Activated CD4-positive, alpha-beta T cell treated with anti-CD3 and anti-CD28 coated beads, Interleukin-2, amount 10 ng/mL, durations not matched to agents 7 days and 5 days (primary cell): ENCODE measurements at places on chromosomes 3 and 15.

DNA sequence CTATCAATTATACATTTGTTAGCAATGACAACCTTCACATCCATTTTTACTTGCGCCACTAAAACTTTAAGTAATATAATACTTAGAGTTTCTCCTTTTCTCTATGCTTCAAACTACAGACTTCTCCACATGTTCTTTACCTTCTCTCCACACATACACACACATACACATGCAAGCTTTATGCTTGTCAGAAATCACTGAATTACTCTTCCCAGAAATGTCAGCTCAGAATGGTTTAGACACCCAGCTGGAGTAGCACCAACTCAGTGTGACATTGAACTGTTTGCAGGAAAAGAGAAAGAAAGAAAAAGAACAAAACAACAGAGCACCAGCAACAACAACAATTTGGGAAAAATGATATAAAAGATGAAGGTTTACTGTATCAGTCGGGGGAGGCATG lies 20.9 kb downstream of the CBLB start:
- no peak for DNase-seq

- no peak for DNase-seq
These were observed 21.2 kb upstream of the SIAH2 start for GRCh38 chr3:150783920-150784746.

GRCh38 chr3:142628801-142629200 lies 32.6 kb downstream of the PLS1 start:
- DNase-seq, result no peak

DNA sequence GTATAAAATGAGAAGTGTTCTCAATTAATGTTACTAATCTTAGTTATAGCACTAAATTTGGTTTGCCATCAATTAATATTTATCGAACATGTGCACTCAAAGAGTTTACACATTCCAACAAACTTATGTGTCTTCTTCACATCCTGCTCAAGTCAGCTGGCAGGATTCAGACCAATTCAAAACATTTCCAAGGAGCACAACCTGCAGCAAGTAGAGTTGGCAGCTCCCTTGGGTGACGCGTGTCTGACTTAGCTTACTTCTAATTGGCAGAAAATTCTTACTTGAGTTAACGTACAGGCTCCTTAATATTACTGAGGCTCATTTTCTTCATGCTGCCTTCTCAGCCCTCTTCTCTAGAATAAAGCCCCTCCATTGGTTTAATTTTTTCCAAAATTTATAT lies 110.4 kb upstream of the PFN2 start:
- DNase-seq, result no peak

- no peak for DNase-seq
These were observed 68.2 kb downstream of the NBEAL2 start for GRCh38 chr3:47047673-47048072.

DNA sequence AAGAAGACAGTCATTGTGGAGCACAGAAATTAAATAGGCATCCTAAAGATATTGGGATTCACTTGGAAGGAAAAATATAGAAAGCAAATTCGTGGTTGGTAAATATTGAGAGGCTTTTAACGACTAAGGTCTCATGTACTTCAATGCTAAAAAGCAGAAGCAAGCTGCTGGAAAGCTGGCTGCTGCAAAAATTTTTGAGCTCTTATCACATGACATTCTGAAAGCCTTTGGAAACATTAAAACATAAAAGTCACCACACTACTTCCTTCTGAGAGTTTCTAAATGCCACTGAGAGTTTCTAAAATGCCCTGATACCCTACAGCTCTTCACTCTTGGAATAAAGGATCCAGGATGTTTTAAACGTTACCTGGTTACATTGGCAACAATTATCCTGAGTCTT lies 39.0 kb upstream of the CBLB start:
- DNase-seq, result peak; percentile 13

DNA sequence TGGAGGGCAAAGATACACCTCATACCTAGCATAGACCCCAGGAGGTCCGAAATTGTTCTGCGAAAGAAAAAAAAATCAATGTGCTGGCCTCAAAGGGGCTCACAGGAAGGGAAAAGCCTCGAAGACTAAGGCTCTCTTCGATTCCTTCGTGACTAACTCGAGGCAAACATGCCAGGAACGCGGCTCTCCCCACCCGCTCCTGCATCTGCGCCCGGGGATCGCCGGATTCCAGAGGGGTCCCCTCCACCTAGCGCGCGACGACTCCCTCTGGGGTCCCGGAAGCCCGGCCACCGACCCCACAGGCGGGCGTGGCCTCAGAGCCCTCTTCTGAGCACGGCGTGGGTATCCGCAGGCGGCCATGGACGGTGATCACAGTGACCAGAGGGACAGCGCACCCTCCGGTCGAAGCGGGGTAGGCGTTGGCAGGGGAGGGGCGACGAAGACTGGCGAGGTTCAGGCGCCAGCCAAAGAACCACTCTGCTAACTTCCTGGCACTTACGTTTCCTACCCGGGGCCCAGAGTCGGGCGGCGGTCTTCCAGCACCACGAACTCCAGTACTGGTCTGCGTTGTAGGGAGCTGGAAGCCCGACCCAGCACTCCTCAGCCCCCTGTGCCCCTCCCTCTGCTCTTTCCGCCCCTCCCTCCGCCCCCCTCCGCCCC lies 515 bp upstream of the EIF3J start:
- DNase-seq, result no peak

GRCh38 chr3:30708472-30708871 lies 102.1 kb downstream of the TGFBR2 start:
- DNase-seq, result no peak
